GM03348 (cell line): ENCODE measurements at places on chromosomes 3 and 15.

- DNase-seq, result no peak
These were observed 122.5 kb downstream of the DNAJB8 start for GRCh38 chr3:128344052-128344735.

DNA sequence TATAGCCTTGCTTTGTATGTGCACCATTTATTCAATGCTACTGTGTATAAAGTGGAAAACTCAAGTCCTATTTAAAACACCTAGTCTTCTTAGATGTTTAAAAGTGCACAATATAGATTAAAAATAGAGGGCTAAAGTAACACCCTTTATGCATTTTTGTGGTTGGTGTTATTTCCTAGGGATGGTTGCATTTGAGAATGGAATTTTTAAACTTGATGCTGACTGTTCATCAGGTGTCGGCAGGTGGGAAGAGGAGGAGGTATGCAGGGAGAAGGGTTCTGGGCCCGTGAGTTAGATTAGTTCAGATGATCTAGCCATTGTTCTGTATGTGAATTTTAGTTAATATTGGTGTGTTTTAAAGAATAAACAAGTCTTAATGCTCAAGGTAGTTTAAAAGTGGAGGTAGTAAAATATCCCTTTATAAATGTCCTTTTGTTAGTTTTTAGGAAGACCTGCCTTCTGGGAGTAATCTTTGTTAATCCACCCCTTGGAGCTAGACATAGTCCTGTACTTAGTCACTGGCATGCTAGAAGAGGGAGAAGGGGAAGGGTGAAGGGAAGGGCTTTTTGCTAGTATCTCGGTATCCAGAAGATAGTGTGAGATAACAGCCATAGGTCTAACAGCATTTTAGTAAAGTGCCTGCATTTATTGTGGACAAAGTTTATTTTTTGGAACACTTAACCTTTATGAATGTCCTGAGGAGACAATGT lies 8.1 kb upstream of the SRPRB start:
- no peak for DNase-seq

DNA sequence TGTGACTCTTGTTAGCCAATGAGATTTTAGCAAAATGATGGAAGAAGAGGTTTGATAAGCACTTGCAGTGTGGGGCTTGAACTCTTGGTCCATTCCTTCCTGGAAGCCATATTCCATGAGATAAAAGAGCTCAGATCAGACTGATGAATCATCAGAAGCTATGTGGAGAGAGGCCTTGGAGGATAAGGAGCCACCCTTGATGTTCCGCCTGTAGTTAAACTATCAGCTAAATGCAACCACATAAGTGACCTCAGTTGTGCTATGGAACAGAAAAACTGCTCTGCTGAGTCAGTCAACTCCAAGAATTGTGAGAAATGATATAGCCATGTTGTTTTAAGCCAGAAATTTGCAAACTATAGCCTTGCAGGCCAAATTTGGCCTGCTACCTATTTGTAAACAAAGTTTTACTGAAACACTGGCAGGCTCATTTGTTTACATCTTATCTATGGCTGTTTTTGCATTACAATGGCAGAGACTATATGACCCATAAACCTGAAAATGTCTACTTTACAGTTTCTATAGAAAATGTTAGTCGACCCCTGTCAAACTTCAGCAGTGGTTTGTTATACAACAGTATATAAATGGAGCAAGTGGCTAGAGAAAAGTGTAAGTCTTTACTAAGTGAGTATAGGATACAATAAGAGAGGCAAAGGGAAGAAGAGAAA lies 27.6 kb upstream of the GAP43 start:
- DNase-seq, result no peak

DNA sequence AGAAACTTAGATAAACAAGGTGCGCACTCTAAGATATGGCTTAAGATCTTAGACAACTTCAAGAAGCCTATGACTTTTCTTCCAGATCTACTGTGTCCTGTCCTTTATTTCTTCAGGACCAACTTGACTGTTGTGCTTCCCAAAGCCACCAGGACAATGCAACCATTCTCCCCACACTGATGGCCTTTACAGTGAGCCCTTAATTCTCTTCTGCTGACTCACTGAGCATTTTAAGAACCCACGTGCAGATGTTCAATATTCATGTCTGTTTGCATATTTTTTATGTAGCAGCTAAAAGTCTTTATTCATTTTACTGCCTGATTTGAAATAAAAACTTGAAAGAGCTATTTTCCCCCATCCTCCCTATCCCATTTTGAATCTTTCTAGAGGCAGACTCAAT lies 103.3 kb upstream of the SLC2A2 start:
- DNase-seq, result peak; percentile 41

DNA sequence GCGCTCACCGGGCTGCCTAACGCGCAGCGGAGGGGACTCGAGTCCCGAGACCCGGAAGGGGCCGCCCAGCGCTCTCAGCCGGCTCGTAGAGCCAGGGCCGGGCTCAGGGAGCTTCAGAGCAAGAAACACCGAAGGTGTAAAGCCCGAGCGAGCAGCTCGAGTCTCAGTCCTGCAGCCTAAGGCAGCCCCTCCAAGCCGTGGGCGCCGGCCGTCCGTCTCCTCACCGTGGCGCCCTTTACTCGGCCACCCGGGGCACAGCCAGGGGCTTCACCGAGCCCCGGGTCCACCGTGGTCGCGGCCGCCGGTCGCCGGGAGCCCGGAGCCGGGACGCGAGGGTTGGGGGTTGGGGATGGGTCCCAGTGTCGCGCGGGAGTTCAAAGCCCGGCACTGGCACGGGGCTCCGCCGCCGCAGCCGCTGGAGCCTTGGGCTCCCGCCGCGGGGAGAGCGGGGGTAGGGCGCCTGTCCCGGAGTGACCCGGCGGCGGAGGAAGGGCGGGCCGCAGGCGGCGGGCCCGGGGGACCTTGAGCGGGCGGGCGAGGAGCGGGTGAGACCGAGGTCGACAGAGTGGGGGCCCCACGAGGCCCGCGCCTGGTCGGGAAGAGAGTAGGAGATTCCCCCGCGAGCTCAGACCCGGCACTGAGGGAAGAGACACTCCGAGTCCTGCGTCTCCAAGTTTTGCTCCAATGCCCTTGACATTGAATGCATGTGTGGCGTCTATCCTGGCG lies 26.9 kb upstream of the THRB start:
- peak; percentile 82 for DNase-seq

- DNase-seq, result no peak
These were observed 27.5 kb upstream of the EIF1B start for GRCh38 chr3:40281995-40282394.

DNA sequence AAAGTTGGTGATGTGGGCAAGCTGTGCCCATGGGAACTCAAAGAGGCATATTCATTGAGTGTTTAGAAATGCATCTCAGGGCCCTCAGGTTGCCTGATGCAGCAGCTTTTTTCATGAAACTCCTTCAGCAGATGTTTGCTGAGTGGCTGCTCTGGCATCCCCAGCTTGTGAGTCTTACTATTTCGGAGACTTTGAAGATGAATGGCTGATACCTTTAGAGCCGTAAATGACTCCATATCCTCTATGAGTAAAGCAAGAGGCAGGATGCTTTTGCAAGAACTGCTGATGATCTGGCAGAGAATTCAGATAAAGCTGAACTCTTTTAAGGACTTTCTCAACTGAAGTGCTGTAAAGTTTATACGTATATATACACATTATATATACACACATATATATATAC lies 384.3 kb downstream of the CACNA2D3 start:
- no peak for DNase-seq

DNA sequence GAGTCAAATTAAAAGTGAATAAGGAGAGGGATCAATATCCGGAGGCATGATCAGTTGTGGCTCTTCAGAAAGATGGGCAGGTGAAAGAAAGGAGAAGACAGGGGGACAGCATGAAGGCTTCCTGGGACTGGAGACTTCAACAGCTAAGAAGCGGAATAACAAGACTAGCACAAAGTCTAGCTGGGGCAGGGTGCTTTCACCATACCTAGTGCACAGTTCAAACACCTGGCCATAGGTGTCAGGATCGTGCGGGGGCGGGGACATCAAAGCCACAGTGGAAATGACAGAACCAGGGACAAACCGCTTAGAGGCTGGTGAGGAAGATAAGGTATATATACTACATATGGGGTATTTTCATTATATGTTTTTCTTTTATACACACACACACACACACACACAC lies 66.2 kb upstream of the FOXP1 start:
- DNase-seq, result no peak

DNA sequence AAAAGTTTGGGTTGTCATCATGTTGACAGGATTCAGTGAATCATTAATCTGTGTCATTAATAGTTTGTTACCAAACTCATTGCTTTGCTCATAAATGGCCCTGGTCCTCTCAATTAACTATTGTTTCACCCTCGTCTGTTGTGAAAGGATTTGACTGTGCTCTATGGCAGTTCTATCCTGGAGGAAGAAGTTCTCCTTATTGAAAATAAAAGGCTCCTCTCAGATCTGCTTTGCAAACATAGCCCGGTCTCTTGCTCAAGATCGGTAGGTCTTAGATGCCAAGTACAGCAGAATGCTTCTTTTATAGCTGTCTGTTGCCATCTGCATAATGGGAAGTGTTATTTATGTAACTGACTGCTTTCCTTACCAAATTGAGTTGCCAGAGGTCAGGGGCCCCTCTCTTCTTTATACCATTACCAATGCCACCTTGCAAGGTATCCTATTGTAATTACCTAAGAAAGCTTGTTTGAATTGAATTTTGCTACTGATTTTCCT lies 146.5 kb downstream of the EBLN2 start:
- DNase-seq, result no peak

DNA sequence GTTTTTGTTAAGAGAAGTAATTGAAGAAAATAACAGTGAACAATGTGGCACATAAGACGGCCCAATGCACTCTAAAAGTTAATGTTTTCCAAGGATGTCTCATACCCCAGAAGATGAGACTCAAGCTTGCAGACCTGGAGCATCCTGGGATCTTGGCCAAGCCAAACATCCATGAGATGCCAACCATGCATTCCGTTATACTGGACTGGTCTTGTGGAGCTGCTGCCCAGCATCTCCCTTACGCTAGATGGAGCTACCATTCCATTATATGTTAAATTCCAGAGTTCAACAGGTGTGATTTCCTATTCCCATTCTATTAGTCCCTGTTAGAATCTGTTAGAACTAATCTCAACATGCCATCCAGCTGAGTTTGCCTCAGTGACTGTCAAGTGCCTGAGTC lies 181.8 kb downstream of the PDCD6IP start:
- DNase-seq, result peak; percentile 55

DNA sequence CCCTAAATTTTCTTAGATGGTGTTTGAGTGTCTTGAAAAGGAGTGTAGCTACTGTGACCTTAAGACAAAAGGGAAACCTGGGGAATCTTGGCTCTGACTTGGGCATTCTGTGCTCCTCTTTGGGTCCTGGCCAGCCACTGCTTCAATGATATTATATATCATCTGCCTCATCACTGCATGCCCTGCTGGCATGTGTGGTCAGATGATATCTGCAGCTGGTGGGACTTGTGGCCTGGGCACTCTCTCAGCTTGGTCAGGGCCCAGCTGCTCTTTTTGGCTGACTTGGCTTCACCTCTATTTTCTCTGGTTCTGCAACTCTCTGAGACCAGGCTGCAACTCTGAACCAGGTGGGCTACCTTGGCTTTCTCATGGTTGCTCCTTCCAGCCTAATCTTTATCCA lies 446.1 kb upstream of the RARB start:
- DNase-seq, result no peak

GRCh38 chr15:48248414-48248813 lies 42.3 kb downstream of the SLC12A1 start:
- no peak for DNase-seq

DNA sequence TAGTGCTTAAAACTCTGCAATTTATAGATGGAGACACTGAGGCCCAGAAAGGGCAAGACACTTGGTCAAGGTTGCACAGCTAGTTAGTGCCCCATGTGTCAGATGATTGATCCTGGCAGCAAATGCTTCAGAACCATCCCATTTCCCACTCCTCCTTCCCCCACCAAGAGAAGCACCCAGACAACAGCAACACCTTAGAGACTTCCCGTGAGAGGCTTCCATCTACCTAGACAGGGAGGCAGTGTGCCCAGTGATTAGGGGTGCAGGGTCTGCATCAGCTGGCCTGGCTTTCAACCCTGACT lies 77.6 kb downstream of the CORO2B start:
- no peak for DNase-seq

- peak; percentile 79 for DNase-seq
These were observed 728 bp downstream of the CRTC3 start for GRCh38 chr15:90530250-90531051.
